ENCODE measurements at places on chromosomes 3 and 15.
A peak's percentile ranks its signal among the peaks of the same experiment; 100 is the strongest.

- no peaks in the 10 kb centered on the region for H3K27me3 ChIP-seq
- H3K4me3 ChIP-seq, result no peak overlapping the region
- H3K4me1 ChIP-seq, result no peaks in the 10 kb centered on the region
- H3K36me3 ChIP-seq, result peaks cover 12% of the 10 kb centered on the region
- DNase-seq, result no peak
These were observed 60.7 kb upstream of the FURIN start for GRCh38 chr15:90807786-90808086.

- no peak overlapping the region for H3K27ac ChIP-seq
- no peak for DNase-seq
- no peaks in the 10 kb centered on the region for H3K4me1 ChIP-seq
- H3K36me3 ChIP-seq, result no peaks in the 10 kb centered on the region
- no peaks in the 10 kb centered on the region for H3K27me3 ChIP-seq
- H3K4me3 ChIP-seq, result no peak overlapping the region
These were observed 2.9 kb downstream of the ALG1L2 start for GRCh38 chr3:130084436-130084980.

DNA sequence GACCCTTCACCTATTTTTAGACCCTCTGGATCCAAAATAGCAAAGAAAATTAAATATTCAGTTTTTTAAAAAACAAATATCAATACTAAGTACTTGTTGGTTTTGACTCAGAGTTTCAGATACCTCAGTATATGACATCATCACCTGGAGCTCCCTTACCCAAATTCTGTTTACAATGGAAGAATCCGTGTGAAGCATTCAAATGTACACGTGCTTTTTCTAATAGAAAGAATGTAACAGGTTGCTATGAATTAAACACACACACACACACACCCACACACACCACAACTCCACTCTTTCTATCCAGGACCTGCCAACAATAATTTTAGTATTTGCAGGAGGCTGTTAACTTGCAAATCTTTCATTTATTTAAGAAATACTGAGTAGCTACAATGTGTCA lies 221.8 kb downstream of the THRB start:
- no peaks in the 10 kb centered on the region for H3K27me3 ChIP-seq
- H3K36me3 ChIP-seq, result no peaks in the 10 kb centered on the region
- peaks cover 14% of the 10 kb centered on the region for H3K4me1 ChIP-seq

- no peak overlapping the region for H3K27ac ChIP-seq
- DNase-seq, result no peak
- no peaks in the 10 kb centered on the region for H3K27me3 ChIP-seq
- H3K4me1 ChIP-seq, result peaks cover 22% of the 10 kb centered on the region
- H3K4me3 ChIP-seq, result no peak overlapping the region
- no peaks in the 10 kb centered on the region for H3K36me3 ChIP-seq
These were observed 43.0 kb upstream of the ATP2C1 start for GRCh38 chr3:130850843-130851242.

DNA sequence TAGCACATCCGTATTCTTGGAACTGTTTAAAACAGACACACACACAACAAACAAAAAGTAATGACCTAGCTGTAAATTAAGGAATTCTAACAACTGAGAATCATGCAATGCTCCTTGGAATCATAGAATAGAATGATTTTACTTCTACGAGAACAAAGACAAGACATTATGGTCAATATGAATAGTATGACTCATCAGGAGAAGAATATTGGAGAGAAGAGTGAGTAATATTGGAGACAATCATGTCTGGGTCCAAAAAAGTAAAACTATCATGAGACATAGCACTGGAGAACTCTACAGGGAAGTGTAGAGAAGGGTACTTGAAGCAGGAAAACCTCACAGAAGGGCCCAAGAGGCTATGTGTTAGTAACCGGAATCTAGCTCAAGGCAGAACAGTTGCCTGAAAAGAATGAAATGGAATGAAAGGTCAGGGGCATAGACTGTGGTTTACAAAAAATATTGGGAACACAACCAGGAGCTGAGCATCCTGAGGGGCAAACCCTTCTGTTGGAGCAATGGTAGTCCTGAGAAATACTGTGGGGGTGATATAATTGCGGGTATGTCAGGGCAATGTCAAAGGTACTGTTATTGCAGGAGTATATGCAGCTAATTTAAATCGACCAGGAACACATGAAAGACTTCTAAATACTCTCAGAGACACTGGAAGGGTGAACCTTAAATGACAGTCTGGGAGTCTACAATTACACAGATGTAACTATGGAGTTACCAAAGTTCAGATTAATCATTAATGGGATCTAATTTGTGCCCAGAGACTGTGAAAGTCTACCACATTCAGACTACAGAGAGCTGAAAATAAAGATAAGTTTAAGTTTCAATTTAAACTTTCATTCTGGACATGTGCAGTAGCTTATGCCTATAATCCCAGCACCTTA lies 201.2 kb downstream of the BCHE start:
- H3K36me3 ChIP-seq, result no peaks in the 10 kb centered on the region
- H3K27me3 ChIP-seq, result no peaks in the 10 kb centered on the region
- H3K4me1 ChIP-seq, result no peaks in the 10 kb centered on the region
- no peak overlapping the region for H3K27ac ChIP-seq
- no peak for DNase-seq
- no peak overlapping the region for H3K4me3 ChIP-seq

DNA sequence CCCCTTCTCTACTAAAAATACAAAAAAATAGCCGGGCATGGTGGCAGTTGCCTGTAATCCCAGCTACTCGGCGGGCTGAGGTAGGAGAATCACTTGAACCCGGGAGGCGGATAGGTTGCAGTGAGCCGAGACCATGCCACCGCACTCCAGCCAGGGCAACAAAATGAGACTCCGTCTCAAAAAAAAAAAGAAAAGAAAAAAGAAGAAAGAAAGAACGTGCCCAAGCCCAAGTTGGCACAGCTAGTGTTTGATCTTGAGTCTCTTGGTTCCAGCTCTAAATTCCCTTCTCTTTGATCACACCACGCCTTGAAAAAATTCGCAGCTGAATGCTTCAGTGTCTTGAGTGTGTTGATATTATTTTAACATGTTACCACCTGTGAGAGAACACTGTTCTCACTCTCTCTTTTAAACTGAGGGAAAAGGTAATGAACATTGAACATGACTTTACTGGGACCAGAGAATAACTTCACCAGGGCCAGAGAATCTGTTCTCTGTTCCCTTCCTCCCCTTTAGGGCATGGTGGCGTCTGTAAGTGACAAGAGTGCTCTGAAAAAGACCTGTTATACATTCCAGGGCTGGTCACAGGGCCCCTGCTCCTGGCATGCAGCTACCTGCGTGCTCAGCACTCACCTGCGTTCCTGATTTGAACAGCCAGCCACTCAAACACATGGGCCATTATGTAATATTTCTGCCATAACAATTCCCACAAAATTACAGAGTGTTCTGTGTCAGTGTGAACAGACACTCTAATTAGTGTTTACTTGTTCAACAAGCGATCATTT lies 19.0 kb downstream of the SLCO3A1 start:
- H3K4me3 ChIP-seq, result no peak overlapping the region
- H3K27me3 ChIP-seq, result no peaks in the 10 kb centered on the region
- no peak overlapping the region for H3K27ac ChIP-seq

DNA sequence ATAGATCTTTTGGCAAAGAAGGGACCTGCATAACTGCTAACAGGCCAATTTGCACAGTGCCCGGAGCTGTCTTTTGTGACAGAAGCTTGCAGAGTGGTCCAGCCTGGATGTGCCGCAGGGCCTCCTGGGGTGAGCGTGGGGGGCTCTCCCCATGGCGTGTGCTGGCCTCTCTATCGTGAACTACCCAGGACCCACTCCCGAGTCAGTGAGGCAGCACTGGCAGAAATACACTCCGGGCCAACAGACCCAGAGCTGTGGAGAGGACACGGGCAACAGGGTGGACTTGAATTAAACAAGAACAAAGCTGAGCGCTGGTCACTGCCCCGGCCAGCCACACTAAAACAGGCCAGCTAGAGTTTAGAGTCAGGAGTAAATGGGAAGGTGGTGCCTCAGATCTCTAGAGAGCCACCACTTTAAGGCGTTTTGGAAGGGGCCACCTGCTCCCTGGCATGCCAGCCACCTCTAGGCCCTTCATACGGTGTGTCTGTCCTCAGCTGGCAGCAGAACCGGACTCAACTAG lies 152.1 kb downstream of the KLF13 start:
- no peaks in the 10 kb centered on the region for H3K36me3 ChIP-seq
- peaks cover 8% of the 10 kb centered on the region for H3K4me1 ChIP-seq
- no peak overlapping the region for H3K4me3 ChIP-seq
- no peak overlapping the region for H3K27ac ChIP-seq
- peaks cover 17% of the 10 kb centered on the region for H3K27me3 ChIP-seq

- H3K27ac ChIP-seq, result no peak overlapping the region
- no peak overlapping the region for H3K4me3 ChIP-seq
- no peaks in the 10 kb centered on the region for H3K4me1 ChIP-seq
- no peaks in the 10 kb centered on the region for H3K27me3 ChIP-seq
- no peaks in the 10 kb centered on the region for H3K36me3 ChIP-seq
These were observed 46.0 kb downstream of the TEX9 start for GRCh38 chr15:56411122-56411749.

DNA sequence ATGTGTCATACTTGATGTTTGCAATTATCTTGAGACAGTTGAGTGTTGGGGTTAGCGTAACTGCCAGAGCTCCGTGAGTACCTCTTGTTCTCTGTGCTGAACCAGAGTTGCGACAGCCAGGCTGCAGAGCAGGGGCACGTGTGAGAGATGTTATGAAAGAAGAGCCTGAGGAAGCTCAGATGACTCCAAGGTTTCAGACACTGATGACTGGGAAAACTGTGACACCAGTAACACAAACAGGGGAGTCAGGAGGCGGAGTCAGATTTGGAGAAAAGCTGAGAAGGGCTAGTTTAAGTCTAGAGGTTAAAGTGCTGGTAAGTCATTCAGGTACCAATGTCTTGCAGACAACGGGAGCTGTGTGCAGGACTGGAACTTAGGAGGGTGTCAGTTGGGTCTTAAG lies 45.0 kb downstream of the BLM start:
- no peaks in the 10 kb centered on the region for H3K27me3 ChIP-seq
- H3K4me3 ChIP-seq, result no peak overlapping the region
- peaks cover 6% of the 10 kb centered on the region for H3K36me3 ChIP-seq
- no peak overlapping the region for H3K27ac ChIP-seq
- DNase-seq, result no peak

GRCh38 chr3:189513281-189514117 lies 117.7 kb upstream of the TP63 start:
- no peak for DNase-seq
- no peaks in the 10 kb centered on the region for H3K27me3 ChIP-seq
- no peak overlapping the region for H3K4me3 ChIP-seq
- no peak overlapping the region for H3K27ac ChIP-seq
- H3K36me3 ChIP-seq, result no peaks in the 10 kb centered on the region
- H3K4me1 ChIP-seq, result no peaks in the 10 kb centered on the region

DNA sequence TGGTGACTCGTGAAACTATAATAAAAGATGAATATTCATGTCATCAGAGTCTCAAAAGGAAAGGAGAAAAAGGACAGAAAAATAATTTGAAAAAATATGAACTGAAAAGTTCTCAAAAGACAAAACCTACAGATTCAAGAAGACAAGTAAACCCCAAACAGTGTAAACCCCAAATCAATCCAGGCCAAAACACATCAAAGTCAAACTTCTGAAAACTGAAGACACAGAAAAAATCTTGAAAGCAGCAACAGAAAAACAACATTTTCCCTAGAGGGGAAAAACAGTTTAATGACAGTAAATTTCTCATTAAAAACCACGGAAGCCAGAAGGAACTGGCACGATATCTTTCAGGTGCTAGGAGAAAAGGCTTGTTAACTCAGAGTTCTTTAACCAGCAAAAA lies 143.8 kb downstream of the PEAK1 start:
- no peaks in the 10 kb centered on the region for H3K36me3 ChIP-seq
- no peaks in the 10 kb centered on the region for H3K27me3 ChIP-seq
- no peaks in the 10 kb centered on the region for H3K4me1 ChIP-seq
- no peak overlapping the region for H3K27ac ChIP-seq
- DNase-seq, result no peak
- H3K4me3 ChIP-seq, result no peak overlapping the region

- H3K27me3 ChIP-seq, result no peaks in the 10 kb centered on the region
- H3K27ac ChIP-seq, result no peak overlapping the region
- no peak for DNase-seq
- H3K36me3 ChIP-seq, result no peaks in the 10 kb centered on the region
- no peaks in the 10 kb centered on the region for H3K4me1 ChIP-seq
- H3K4me3 ChIP-seq, result no peak overlapping the region
These were observed 164.6 kb downstream of the SUCLG2 start for GRCh38 chr3:67489816-67490215.

DNA sequence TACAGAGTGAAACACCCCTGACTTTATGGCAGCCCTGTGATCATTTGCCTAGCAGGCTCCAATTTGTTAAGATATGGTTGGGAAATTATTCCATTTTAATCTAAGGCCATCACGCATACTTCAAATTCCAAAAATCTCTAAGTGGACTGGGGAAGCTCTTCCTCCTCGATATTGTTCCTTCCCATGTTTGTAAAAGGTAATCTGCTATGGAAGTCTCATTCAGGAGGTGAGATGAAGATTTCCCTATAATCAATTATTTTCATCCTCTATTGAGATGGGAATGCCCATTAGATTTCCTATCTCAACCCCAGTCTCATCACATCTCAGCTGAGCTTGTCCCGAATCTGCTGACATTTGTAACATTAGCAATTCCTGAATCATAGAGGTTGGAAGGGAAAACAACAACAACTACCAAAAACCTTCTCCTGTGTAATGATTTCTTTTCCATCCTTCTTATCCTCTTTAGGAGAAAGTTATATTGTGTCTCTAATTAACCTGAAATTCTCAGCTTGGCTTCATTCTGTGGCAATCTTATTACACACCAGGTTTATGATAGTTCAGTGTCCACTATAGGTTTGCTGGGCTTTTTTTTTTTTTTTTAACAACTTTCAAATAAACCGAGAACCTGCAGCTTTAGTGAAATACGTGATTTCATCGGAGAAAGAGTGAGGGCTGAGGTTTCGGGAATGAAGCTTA lies 2.2 kb upstream of the NR2F2 start:
- DNase-seq, result no peak
- H3K27ac ChIP-seq, result no peak overlapping the region
- H3K4me1 ChIP-seq, result peaks cover 44% of the 10 kb centered on the region
- no peaks in the 10 kb centered on the region for H3K36me3 ChIP-seq
- H3K27me3 ChIP-seq, result peaks cover 38% of the 10 kb centered on the region
- H3K4me3 ChIP-seq, result peak overlapping the region; percentile 74

DNA sequence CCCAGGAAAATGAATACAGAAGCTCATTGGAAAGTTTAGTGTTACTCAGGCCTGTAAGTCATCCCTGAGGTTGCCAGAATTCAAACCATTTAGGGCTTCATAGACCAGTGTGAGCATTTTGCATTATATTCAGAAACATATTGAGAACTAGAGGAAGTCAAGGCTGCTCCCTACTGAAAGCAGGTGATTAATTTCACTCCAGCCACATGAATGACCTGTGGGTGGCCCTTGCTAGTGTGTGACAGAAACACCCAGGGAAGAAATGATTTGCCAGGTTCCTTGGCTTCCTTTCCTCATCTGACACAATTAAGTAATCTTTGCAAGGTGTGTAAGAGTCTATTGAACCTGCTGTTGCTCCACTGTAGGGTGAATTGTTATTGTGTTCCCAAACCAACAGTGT lies 61.8 kb downstream of the GAP43 start:
- H3K27me3 ChIP-seq, result no peaks in the 10 kb centered on the region

- H3K4me3 ChIP-seq, result no peak overlapping the region
- no peaks in the 10 kb centered on the region for H3K27me3 ChIP-seq
- DNase-seq, result no peak
- H3K4me1 ChIP-seq, result no peaks in the 10 kb centered on the region
These were observed 283.1 kb upstream of the RASGRP1 start for GRCh38 chr15:38847666-38848065.
